ENCODE measurements at places on chromosomes 2 and 18.

DNA sequence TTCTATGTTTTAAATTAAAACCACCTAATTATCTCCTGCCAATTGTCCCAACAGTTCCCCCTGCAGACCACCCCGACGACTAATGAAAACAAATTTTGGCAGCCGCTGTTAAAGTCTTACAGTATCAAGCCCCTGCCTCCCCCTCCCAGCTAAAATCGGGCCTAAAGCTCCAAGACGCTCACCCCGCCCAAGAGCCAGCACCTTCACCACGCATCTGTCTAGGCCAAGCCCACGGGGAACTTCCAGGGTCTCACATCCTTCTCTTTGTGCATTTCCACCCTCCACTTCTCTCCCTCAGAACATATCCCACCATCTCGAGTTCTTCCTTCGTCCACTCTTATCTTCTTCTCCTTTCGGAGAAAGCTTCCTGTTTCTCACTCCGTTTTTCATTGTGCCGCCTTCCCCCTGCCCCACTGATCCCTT is 445 bp downstream of the PRPF40A start:
- peak; percentile 6 for DNase-seq

- DNase-seq, result no peak
Measured at GRCh38 chr2:175864137-175864850, 137.8 kb downstream of the LNPK start.

DNA sequence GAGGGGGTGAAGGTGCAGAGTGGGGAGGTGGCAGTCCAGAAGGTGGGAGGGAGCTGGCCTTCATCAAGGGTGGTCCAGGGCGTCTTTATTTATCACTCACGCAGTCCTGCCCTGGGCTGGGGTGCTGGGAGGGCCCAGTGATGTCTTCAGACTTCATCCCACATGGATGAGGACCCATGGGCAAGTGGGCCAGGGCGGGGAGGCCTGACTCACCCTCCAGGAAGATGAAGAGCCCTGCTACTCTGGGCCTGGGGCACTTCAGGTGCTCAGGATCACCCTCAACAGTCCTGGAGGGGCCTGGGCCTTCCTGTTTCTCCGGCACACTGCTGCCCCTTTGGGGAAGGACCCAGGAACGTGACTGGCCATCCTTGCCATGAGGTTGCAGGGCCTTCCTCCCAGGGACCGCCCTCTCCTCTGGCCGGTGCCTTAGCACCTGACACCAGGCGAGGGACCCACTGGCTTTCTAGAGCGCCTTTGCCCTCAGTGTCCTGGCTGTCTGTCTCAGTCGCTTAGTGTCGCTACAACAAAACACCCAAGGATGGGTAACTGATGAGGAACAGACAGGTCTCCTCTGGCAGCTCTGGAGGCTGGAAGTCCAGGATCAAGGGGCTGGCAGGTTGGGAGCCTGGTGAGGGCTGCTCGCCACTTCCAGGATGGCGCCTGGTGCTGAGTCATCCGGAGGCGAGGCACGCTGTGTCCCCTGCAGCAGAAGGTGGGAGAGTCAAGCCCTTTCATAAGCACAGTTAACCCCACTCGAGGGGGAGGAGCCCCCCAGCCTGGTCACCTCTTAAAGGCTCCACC is 57.8 kb upstream of the HS6ST1 start:
- no peak for DNase-seq

DNA sequence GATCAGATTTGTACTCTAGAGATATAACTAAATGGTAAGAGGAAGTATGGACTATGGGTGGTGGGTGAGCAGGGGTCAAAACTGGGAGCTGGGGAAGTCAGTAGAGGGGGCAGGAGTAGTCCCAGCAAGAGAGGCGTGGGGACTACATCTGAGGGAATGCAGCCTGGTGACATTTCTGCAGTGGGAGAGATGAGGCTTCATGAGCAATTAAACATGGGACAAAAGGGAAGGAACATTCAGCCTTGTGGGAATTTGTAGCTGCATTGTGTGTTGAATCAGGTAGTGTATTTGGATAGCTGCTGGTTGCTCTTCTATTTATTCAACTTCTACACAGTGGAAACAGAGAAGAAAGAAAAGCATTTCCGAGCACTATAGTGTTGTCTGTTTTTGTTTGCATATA is 3.6 kb downstream of the CNOT11 start:
- no peak for DNase-seq

DNA sequence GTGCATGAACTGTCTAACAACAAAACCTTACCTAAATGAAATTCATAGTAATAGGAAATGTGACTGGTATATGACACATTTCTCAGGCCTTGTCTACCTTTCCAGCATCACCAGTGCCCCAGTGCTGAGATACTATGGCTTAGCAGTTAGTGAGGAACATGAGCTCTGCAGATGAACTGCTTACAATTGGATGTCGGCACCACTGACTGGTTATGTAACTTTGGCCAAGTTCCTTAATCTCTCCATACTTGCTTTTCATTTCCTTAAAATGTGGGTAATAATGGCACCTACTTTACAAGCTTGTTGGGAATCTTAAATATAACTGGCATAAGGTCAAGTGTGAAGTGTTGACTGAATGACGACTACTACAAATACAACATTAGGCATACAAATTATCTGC is 136.3 kb downstream of the OLA1 start:
- DNase-seq, result no peak

- DNase-seq, result no peak
Measured at GRCh38 chr2:161241894-161242293, 66.3 kb upstream of the PSMD14 start.

DNA sequence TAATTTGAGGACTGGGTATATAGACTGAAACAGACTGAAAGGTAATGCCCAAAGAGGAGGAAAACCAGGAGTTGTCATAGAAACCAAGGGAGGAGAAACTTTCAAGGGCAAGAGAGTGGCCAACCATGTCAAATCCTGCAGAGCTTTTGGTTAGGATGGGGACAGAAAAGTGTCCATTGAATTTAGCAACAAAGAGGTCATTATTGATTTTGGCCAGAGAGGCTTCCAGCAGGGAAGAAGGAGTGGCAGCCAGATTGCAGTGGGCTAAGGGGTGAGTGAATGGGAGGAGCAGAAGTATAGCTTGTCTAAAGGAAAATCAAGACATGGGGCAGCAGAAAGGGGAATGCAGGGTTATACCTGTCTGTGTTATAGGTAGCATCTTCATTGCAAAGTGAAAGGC is 194.0 kb downstream of the CAMKMT start:
- DNase-seq, result no peak

GRCh38 chr18:48785091-48785614 is 165.6 kb downstream of the SMAD7 start:
- no peak for DNase-seq

- DNase-seq, result peak; percentile 13
Measured at GRCh38 chr2:70474256-70474848, 79.3 kb downstream of the TGFA start.

DNA sequence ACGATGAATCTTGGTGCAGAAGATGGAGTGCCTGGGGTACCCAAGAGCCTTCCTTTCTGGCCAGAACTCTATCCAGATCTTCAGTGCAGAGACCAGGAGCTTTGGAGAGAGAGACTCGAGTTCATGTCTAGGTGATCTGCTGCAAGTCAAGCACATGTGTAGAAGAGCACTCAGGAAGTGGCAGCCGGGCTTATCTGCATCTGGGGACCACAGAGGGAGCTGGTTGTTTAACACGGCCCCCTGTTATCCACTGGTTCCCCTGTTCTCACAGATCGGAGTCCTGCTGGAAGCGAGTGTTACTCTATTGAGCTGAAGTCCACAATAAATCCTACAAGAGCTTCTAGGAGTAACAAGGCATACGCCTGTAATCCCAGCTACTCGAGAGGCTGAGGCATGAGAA is 128.3 kb downstream of the ACOXL start:
- DNase-seq, result no peak

DNA sequence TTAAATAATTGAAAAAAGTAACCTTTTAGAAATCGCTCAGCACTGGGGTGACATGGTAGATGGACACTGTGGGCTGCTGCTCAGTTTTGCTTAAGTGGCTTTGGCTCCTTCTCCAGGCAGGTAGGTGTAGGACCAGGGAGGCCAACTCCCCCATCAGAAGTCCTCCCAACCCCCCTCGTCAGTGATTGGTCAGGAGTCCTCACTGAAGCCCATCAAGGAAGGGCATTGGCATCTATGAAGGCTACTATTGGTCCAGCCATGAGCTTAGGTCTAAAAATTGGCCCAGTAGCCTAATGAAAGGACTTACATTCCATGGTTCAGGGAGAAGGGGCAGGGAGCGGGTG is 34.7 kb downstream of the ST3GAL5 start:
- DNase-seq, result no peak

DNA sequence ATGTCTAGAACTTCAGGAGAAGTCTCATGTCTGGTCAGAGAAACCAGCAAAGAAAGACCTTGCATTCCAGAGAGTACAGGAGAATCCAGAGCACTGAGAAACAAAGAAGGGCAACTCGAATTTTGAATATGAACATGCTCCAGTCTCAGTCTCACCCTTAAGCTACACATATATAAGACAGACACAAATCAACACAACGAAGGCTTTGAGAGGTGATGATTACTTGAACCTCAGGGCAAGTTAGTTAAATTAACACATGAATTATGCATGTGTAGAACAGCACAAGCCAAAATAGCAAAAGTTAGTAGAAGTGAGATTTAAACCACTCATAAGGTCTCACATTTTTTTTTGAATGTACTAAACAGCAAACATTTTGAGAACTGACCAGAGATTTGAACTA is 29.0 kb upstream of the DOK6 start:
- DNase-seq, result no peak

DNA sequence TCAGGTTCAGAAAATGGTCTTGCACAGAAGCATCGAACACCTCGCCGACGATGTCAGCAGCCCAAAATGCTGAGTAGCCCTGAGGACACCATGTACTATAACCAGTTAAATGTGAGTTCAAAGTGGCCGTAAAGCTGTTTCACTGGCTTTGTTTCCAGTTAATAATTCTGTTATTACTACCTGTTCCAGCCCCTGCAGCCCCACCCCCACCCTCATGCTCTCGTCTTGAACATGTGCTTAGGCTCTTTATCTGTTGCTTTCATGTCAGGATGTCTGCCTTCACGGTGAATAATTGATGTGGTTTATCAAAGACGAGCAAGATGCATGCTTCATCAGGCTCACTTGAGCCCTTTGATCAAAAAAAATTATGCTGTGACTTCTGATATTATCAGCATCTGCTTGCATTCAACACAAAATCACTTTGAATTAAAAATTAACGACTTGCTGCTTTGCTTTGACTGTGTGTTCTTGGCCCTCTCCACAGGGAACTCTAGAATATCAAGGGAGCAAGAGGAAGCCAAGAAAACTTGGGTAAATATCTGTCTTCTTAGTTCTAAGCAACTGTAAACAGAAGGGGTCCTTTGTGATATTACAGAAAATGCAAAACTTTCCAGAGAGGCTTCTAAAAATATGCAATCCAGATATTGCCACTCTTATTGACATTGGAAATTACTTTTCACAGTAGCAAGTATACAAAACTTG is 63.4 kb upstream of the SP5 start:
- DNase-seq, result no peak

- DNase-seq, result no peak
Measured at GRCh38 chr2:81163583-81163982, 859.0 kb upstream of the LRRTM1 start.

All from AG10803 (cell line).